Stimulated activated CD4-positive, alpha-beta T cell treated with anti-CD3 and anti-CD28 coated beads, Interleukin-15, amount 100 ng/mL, for 24 hours (primary cell): ENCODE measurements at places on chromosomes 2 and 18.

DNA sequence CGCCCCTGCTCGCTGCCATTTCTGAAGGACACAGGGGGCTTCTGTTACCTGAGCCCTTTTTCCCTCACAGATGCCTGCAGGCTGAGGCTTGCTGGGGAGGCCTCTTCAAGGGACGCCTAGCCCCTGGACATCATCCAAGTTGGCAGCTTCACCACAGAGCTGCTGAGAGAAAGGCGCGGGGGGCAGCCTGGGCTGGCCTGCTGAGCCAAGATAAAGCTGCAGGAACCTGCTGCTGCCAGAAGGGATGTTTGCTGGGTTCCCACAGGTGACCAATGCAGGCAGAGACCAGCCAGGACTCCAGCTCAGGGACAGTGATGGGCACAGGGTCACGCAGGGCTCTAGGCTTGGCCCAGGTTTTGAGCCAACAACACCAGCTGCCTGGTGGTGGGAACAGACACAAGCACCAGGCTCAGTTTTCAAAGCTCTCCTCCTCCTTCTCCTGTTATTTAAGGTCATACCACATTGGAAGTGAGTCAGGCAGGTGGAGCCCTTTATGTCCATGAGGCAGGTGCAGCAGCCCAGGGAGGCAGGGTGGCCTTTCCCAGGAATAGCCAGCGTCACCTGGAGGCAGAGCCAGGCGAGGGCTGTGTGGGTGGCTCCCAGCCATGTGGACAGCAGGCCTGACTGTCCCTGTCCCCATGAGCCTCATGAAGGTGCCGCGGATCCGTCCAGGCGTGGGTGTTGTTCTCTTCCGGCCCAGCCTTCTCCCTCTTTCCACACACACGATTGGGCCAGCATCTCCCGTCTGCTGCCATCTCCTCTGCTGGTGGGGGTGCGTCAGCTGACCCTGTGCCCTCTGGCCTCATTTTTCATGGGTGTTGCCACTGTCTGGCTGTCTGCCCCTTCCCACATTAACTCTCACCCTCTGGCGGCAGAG is 515.5 kb upstream of the MYT1L start:
- no peak for DNase-seq

GRCh38 chr2:199467066-199467822 is 9.5 kb upstream of the SATB2 start:
- no peak for DNase-seq

GRCh38 chr2:108591163-108591562 is 56.9 kb downstream of the LIMS1 start:
- peak; percentile 37 for DNase-seq

DNA sequence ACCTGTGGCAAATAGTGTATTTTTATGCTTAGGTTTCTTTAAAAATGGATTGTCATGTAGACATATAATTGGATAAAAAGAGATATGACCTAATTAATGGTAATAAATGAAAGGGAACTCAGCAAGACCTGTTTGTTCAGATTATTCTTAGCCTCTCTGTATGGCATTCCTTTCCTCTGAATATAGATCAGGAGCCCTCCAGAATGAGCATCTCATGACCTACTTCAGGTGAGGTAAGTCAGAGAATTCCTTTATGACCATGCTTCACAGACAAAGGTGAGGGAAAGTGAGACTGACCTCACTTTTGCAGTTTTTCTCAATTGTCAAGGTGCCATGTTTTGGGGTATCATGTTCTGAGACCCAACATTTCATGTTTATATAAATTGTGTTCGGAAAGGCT is 1744.3 kb upstream of the PIK3C3 start:
- no peak for DNase-seq

GRCh38 chr2:233491326-233491725 is 75.3 kb downstream of the USP40 start:
- no peak for DNase-seq

GRCh38 chr2:171323971-171324528 is 109.7 kb downstream of the METTL8 start:
- DNase-seq, result no peak

DNA sequence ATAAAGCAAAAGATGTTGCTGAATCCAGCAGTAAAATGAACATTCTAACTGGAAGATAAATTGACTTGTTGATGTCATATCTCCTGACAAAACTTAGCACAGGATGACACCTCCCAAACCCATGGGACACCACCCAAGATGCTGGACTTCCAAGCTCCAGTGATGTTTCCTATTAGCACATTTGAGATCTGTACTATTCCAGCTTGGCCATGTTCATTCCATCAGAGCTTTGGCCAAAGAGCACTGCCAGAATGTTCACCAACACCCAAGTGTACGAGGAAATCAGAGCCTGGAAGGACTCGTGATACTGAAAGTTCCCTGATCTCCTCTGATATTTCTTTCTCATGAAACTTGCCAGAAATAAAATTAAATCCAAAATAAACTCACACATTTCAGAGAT is 44.7 kb downstream of the PID1 start:
- DNase-seq, result no peak

DNA sequence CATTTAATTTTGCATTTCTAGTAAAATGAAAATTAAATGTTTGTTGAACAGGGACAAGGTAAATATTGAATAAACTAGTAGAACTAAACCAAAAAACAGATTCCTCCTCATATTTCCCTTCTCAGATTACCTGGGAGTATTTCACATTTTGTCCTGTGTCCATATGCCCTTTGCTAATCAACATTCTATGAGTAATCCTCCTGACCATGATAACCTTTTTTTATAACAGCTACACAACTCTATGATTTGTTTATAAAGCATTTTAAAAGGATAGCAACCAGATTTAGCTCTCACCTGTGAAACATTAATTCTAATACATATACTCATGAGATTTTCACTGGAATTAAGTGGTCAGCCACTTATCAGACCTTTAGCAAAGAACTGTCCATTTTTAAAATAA is 7.1 kb upstream of the DSG2 start:
- DNase-seq, result no peak

DNA sequence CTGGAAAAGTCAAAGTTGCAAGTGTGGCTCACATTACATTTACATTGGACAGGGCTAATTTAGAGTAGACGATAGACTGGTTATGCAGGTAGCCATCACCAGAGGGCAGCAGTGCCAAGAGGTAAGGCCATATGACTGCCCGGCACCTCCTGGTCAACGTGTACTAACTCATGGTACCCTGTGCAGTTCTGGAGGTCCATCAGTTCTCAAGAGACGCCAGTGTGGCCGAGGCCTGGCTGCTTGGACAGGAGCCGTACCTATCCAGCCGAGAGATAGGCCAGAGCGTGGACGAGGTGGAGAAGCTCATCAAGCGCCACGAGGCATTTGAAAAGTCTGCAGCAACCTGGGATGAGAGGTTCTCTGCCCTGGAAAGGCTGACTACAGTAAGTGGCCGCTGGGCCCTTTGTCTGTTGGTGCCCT is 65.8 kb upstream of the EML6 start:
- DNase-seq, result peak; percentile 58

- no peak for DNase-seq
These were observed 51.5 kb downstream of the CYP26B1 start for GRCh38 chr2:72096181-72096580.
